ENCODE measurements at places on chromosomes 2 and 18.
A peak's percentile ranks its signal among the peaks of the same experiment; 100 is the strongest.

- DNase-seq: no peak
These were observed 257.5 kb downstream of the SETBP1 start for GRCh38 chr18:44937960-44938719.

- no peak for DNase-seq
These were observed 42.0 kb downstream of the NDUFA10 start for GRCh38 chr2:239983004-239983778.

DNA sequence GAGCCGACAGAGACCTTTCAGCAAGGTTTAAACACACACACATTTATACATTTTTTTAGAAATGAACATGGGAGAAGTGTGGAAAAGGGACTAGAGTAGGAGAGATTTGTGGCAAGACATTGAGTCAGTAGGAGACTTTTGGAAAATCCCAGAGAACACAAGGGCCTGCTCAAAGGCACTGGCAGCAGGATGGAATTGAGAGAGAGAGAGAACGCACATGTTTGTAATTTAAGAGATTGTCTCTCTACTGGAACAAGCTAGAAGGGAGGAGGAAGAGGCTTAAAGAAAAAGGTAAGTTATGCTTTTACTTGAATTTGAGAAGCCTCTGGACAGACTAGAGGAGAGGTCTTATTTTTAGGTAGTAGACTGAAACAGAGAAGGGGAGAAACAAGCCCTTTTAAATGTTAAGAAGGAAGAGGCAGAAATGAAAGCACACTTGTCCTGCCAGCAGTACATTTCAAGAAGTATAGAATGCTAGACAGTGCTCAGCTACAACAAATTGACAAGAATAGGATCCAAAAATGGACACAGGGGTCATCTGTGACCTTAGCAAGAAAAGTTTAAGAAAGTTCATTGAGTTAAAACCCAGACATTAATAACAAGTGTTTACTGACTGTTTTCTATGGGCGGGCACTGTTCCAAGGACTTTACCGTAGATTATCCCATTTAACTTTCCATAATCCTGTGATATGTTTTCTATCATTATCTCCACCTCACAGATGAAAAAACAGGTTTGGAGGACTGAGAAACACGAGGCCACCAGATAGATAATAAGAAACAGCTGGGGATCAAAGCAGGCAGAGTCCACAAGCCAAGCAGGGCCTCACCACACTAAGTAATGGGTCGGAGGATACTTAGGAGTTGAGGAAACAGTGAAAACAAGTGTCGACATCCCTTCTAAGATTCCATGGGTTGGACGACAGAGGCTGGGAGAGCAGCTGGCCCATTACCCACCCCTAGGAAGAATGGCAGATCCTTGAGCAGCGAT lies 306.5 kb upstream of the NRP2 start:
- peak; percentile 66 for DNase-seq

- no peak for DNase-seq
These were observed 13.0 kb downstream of the ACTR2 start for GRCh38 chr2:65240657-65241056.

DNA sequence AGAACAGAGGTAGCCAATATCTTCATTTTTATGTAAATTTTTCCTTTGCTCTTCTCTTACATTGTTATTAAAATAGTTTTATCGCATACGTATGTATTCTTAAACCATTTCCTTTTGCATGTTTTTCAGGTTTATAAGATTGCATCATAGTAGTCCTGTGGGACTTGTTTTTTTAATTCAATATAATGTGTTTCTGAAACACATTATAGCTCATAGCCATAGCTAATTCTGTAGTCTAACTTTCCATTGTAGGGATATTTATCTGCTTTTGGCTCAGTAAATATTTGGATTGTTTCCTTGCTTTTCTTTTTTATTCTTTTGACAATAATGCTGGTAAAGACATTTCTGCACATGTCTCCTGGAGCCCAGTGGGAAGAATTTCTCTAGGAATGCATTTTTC lies 484.3 kb downstream of the PTPRM start:
- peak; percentile 59 for DNase-seq

DNA sequence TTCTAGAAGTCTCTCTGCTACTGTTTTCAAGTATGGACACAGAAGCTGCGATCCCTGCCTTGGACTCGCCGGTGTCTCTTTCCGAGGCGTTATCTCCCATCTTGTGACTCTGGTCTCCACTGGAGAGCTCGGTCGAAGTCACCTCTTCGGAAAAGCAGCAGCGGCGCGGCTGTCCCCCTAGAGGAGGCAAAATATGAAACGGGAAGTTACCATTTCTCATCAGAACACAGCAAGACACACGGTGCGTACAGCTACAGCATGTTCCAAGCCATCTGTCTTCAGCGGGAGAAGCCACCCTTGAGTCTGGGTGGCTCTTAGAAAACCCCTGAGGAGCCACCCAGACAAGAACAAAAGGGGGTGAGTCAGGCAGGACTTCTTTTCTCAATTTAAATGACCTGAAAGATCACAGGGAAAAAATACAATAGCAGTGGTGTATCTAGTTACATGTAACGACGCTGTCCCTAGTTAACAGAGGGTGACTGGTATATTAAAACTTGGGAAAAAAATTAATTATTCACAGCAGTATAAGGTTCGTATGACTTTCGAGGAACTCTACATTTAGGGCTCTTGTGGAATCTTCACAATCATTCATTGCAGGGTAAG lies 114.8 kb downstream of the ZNF516 start:
- DNase-seq: no peak

DNA sequence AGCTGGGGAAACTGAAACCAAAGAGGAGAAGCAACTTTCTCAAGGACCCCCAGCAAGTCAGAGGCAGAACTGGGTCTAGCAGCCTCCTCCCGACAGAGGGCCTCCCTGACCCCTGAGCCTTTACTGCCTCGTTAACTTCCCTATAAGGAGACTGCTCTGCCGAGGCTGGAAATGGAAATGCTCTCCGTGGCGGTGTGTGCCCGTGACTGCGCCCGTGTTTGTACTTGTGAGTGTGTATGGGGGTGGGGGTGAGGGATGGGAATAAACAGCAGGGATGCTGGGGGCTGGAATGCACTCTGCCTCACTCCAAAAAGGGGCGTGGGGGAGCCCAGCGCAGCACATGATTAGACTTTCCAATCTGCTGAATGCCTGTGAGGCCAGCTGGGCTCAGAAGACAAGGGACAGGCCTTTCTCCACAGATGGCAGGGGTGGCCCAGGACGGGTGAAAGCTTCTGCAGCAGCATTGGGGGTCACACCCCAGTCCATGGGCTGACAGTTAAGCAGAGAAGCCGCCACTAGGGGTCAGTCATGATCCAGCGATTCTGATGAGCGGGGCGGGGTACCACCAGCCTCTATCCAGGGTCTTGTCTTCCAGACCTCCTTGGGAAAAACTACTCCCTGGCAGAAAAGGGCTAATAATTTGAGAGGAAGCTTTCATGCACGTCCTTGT lies 26.8 kb downstream of the MPHOSPH10 start:
- peak; percentile 20 for DNase-seq

DNA sequence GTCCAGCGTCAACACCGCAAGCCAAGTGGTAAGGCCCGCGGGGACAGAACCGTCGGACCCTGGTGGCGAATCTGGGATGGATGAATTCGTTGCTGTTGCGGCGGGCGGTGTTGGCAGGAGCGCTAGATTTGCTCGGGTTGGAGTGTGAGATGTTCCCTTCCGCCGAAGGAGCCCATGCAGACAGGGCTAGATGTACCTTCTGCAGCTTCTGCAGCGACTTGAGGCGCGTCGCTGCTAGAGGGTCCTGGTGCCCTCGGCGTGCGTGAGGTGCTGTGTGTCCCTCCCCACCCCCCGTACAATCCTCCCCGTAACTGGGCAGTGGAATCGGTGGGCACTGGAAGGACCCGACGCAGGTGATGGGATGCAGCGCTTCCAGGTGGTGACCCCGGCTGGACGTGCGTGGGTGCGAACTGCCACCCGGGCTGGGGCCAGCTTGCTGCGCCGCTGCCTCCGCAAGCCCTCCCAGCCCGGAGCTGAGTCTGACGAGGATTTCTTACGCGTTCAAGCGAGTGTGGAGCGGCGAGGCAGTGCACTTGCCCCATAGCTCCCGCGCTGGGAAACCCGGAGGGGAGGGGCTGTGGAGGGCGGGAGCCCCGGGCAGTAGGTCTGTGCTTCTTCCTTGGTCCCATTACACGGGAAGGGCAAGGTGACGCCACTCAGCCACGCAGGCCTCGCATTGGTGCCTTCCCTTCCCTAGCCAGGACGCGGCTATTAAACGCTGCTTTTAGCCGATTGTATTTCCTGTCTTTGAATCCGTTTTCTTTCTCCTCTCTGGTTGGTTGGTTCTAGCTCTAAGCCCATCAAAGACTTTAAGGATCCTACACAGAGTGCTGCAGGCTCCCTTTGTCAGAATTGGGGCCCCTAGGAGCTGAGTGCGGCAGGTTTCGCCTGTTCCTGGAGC lies 34.2 kb downstream of the CHRNA1 start:
- peak; percentile 51 for DNase-seq

DNA sequence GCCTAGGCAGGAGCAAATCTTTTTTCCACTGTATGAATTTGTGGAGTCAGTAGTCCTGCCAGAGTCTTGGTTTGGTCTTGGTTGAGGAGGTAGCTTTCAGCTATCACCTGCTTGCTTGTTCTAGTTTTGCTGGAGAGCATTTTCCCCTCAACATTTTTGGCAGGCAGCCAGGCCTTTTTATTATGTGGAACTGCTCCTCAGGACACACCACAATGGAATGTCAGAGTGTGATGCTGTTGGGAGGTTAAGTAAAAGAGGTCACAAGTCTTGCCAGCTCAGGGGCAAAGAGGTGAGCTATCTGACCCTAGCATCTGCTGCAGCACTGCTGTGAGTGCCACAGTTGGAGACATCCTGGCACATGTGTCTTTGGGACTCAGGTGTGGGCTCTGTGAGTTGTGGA lies 258.0 kb downstream of the CNTNAP5 start:
- no peak for DNase-seq

GRCh38 chr2:54638774-54639187 lies 84.7 kb upstream of the EML6 start:
- no peak for DNase-seq

DNA sequence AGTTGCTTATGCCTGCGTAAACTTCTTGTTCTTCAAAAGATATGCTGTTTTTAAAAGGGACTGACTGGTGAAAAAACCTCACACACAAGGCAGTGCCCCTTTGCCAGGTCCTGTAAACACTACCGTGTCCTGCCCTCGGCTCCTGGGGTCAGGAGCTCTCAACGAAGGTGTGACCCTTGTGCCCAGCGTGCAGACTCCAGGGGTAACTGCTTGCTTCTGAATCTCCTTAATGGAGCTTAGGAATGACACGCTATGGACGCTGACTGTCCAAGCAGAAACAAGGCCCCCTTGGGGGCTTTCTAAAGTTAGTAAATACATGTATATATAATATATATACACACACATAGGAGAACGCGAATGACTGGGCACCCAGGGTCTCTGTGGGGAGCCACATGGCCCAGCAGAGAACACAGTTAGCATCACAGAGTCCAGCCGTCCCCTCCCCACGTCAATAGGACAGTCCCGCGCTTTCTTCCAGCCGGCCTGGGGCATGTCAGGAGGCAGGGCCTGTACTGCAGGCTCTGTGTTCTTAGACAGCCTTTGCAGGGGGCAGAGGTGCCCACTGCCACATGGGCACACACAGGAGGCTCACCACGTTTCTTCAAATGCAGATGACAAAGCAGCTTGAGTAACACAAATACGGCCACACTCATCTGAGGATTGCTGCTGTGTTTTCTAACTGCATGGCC lies 96.1 kb downstream of the HDAC4 start:
- DNase-seq: no peak

DNA sequence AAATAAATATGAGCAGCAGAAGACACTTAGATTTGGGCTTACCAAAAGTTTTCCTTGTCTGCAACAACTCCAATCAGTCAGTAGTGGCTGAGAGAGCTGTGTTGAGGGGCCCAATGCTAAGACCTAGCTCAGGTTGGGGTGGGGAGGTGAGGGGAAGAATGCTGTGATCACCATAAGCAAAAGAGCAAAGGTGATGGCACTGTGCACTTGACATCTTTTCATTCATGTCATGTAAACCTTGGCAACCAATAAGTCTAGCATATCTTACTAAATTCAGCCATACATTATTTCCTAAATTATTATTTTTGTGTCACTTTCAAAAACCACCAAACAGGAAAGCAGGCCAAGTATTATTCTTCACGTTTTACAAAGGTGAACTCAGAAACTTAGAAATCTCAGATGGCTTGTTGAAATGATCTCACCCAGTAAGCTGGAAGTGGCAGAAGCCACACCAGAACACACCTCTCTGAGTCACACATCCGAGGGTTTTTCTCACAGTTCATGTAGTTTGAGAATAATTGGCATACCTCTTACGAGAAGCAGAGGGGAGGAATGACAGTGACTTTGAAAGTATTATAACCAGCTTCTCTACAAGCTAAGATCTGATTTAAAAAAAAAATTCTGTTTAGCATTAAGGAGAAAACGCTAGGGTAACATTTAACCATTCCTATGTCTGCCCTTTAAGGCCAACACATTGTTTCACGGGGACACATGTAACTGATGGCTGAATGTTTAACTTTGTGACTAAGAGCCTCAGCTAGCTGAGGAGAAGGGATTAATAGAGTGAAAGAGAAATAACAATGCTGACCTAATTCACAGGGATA lies 43.3 kb upstream of the SETBP1 start:
- no peak for DNase-seq

- no peak for DNase-seq
These were observed 223.7 kb upstream of the COPS8 start for GRCh38 chr2:236861944-236862343.

DNA sequence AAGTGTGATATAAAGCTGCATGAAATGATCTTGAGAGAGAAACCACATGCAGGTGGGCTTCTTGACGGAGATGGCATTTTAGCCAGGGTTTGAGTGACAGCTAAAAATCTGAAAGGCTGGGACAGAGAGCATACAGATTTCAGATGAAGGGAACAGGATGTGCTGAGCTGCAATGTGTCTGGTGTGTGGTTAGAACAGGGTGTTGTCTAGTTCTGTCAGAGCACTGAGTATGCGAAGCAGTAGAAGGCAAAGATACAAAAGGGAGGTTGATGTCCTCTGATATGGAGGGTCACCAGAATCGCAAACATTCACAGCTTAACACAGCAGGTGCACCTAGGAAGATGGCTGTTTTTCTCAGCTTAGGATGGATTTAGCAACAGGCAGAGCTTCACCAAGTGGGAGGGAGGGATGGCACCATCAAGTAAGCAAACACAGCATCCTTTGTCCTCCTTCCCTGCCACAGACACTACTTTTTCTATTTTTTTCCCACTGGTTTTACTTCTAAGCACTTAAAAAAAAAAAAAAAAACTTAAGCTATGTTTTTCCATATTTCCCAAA lies 182.5 kb downstream of the TMX3 start:
- DNase-seq: no peak

GRCh38 chr2:20578266-20578894 lies 72.5 kb downstream of the HS1BP3 start:
- DNase-seq: no peak

DNA sequence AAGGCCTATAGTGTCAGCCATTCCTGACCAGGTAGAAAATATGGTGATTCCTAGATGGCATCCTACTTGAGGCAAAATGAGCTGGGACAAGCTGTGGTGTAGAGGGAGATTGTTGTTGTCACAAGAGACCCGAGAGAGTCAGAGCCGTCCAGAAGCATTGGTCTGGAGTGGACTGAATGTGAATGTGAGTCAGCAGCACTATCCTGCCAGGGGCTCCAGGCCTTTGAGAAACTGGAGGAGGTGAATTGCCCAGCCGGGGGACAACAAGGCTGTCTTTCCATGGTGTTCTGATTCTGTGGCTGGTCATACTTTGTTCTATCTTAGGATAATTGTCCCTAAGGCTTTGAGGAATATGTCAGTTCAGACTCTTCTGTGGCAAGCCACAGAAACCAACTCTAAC lies 29.4 kb upstream of the EIF2AK3 start:
- no peak for DNase-seq

Measured in muscle of back (tissue), 13 donors.